Lower leg skin (tissue), 4 donors: ENCODE measurements at places on chromosomes 4 and X.

GRCh38 chr4:166724369-166724768, 509.9 kb downstream of the SPOCK3 start:
- no peak for DNase-seq

GRCh38 chr4:125780164-125780563, 465.4 kb downstream of the FAT4 start:
- DNase-seq, result no peak

- DNase-seq, result no peak
Observed at GRCh38 chr4:60359746-60360367, 840.3 kb upstream of the ADGRL3 start.

DNA sequence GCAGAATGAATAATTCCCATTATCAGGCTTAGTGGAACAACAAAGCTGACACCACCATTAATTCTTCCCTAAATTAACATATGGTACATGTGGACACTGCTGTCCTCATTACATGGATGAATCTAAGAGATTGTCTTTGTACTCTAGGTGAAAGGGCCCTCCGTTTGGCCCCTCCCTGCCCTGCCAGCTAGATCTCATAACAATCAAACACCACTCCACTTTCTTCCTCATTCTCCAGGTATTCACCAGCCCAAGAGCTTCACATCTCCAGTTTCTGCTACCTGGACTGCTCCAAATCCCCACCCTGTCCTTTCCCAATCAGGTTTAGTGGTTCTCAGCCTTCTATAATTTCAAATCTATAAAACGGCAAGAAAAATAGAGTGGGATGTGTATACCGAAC, 3.8 kb downstream of the HSD17B11 start:
- DNase-seq, result no peak

- no peak for DNase-seq
Observed at GRCh38 chrX:154470434-154470833, 8.6 kb downstream of the LAGE3 start.

- DNase-seq, result no peak
Observed at GRCh38 chr4:3299976-3300671, 7.3 kb downstream of the RGS12 start.

DNA sequence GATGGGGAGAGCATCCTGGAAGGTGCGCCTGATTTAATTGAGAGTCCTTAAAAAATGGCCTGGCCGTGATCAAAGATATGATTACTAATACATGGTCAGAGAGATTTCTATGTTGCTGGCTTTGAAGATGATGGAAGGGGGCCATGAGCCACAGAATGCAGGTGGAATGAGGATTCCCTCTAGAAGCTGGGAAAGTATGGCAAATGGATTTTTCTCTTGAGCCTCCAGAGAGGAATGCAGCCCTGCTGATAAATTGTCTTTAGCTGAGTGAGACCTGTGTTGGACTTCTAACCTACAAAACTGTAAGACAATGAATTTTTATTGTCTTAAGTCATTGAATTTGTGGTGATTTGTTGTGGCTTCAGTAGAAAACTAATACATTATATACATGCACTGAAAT, 7.7 kb downstream of the NUDT9 start:
- no peak for DNase-seq

- peak; percentile 54 for DNase-seq
Observed at GRCh38 chr4:10033191-10033881, 12.0 kb upstream of the SLC2A9 start.

GRCh38 chr4:5969777-5970176, 48.5 kb downstream of the C4orf50 start:
- DNase-seq, result no peak

DNA sequence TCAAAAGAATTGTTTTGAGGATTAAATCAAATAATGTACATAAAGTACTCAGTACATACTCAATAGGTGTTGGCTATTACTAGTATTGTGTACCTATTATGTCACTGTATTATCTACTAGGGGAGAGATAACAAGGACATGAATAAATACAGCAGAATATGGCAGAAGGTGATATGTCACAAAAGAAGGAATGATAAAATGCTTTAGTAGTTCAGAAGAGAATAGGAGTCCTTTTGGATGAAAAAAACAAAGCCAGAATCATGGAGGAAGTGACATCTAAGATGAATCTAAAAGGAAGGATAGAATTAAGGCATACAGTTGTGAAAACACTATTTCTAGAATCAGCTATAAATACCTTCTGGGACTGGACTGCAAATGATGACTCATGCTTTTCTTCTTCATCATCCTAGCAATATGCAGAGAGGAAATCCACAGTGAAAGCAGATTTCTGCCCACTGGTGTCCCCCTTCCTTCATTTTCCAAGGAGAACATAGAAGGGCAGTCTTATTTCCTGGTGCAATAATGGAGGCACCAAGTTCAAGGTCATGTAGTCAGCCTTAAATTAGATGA, 98.7 kb downstream of the GLUD2 start:
- DNase-seq, result no peak
